ENCODE measurements at places on chromosomes 4 and X.

GRCh38 chrX:78527263-78527662 lies 131.9 kb downstream of the RTL3 start:
- DNase-seq: no peak

- DNase-seq: no peak
These were observed 63.4 kb downstream of the NUDT10 start for GRCh38 chrX:51395810-51396728.

GRCh38 chr4:34935739-34936138 lies 1308.6 kb downstream of the ARAP2 start:
- DNase-seq: no peak

GRCh38 chr4:186190581-186191199 lies 677 bp upstream of the CYP4V2 start:
- peak; percentile 72 for DNase-seq

GRCh38 chr4:48191758-48192157 lies 57.7 kb upstream of the TXK start:
- no peak for DNase-seq

DNA sequence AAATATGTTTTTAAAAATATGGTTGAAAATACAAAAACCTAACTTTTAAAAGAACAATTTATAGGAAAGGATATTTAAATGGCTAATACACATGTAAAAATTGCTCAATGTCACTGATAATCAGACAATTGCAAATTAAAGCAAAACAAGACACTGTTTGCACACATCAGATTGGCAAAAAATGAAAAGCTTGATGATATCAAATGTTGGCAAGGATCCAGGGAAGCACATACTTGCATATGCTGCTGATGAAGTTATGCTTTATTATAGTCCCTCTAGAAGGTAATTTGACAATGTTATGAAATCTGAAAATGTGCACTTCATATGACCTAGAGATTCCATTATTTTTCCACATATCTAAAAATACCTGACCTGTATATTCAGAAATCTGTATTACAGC lies 45.7 kb upstream of the EPGN start:
- DNase-seq: no peak
